ENCODE measurements at places on chromosomes 16 and 17.

GRCh38 chr17:30173649-30174048 lies 57.0 kb downstream of the NSRP1 start:
- DNase-seq, result no peak

GRCh38 chr17:77792626-77793025 lies 165.9 kb upstream of the TNRC6C start:
- DNase-seq, result no peak

GRCh38 chr17:3755335-3756030 lies 31.8 kb downstream of the HASPIN start:
- DNase-seq, result no peak

- no peak for DNase-seq
These were observed 3.0 kb downstream of the NACA2 start for GRCh38 chr17:61587807-61588660.

- DNase-seq, result no peak
These were observed 241.8 kb upstream of the CACNG5 start for GRCh38 chr17:66593116-66593515.

- no peak for DNase-seq
These were observed 15.7 kb upstream of the ATF7IP2 start for GRCh38 chr16:10370096-10370726.

DNA sequence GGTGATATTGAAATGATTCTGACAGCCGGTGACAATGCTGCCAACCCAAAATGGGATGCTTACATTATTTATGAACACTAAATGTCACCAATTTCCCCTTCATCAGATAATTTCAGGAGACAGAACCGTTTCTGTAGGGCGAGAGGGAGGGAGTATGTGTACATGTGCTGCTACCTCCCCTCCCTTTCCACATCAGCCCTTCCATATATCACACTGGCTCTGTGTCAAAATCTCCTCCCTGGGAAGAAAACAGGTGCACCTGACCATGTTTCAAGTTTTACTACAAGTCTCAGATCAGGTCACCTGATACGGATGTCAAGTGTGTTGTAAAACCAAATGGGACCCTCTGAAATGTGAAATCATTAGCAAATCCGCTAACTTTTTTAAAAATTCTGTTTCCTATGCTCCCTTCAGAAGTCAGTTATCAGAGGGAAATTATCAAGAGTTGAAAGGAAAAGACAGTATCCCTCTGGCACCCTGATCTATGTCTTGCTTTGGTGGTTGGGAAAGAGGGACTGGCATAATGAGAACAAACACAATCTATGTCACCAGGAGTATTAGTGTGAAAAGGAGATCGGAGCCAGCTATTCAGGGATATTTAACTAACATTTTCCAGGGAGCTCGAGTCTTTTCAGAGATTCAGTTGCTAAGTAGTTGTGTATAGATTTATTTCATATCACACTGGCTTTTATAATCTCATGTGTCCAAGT lies 1002.3 kb upstream of the CDH8 start:
- DNase-seq, result no peak

- DNase-seq, result no peak
These were observed 35.2 kb downstream of the GJC1 start for GRCh38 chr17:44794851-44795413.

- no peak for DNase-seq
These were observed 26.4 kb downstream of the PSME3IP1 start for GRCh38 chr16:57159447-57159846.

Data from CD4-positive, alpha-beta memory T cell (primary cell).